Stimulated activated CD4-positive, alpha-beta T cell treated with anti-CD3 and anti-CD28 coated beads, TNF-alpha, amount 100 ng/mL, for 24 hours (primary cell): ENCODE measurements at places on chromosomes 13 and 19.

DNA sequence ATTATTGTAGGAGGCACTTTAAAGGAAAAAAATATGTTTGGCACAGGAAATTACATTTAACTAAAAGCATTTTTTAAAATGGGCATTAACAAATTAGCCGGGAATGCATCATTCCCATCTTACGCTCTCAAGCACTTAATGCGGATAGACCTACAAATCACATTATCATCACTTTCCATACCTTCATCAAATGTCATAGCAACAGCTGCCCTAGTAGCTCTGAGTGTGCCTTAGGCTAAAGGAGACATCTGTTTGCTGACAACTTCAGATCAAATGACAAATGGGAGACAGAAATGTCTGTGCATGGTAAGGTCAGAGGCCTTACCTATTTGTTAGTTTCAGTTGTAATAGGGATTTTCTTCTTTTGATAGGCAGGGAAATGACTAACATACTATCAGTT lies 773.2 kb upstream of the SLC10A2 start:
- no peak for DNase-seq

DNA sequence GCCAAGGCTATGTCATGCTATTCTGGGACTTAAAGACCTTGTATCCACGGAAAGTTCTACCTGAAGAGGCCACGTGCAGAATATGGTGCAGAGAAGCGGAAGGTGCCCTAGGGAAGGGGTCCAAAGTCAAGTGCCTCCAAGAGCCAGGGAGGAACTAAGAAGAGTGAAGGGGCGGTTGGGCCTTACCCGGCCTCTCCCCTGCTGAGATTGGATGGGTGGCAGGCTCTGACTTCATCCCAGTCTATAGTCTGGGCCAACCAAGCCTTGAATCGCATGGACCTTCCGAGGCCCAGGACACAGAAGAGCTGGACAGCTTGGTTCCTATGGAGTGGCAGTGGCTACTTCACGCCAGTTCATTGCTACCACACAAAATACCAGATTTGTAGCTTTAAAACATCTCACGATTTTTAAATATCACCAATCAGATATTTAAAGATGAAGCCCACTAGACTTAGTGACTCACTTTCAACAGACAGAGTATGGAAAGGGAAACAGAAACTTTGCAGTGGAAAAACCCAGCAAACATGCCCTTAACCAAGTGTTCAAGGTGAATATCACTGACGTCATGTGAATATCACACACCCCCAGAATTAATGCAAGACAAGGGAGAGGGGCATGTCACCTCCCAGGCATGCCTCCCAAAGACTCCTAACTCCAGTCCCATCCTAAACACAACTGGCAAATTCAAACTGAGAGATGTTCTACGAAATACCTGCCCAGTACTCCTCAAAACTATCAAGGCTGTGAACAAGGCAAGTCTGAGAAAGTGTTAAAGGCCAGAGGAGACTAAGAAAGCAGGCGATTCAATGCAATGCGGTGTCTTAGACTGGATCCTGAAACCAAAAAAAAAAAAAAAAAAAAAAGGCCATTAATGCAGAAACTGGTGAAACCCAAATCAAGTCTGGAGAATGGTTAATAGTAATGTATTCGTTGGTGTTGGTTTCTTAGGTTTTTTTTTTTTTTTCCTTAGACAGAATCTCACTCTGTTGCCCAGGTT lies 10.2 kb downstream of the C19orf12 start:
- no peak for DNase-seq

GRCh38 chr19:28218728-28219127 lies 994.2 kb downstream of the UQCRFS1 start:
- no peak for DNase-seq

GRCh38 chr13:28636069-28636468 lies 22.9 kb upstream of the POMP start:
- no peak for DNase-seq

- DNase-seq: no peak
Observed at GRCh38 chr13:110322126-110322827, 15.2 kb downstream of the COL4A2 start.

DNA sequence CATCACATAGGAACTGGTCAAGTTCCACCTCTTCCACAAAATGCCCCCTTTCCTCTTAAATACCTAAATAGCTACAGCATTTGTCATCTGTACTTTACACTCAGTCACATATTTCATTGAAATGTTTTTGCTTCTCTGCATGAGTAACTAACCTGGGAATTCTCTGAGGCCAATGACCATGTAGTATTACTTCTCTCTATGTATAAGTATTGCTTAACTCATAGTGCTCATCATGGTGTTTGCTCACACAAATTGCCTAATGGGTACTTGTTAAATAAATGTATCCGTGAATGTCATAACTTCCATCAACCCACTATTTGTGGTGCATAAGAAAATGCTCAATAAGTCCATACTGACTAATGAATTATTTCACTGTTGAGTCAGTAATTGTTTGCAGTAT lies 115.5 kb downstream of the FGF14 start:
- DNase-seq: no peak

GRCh38 chr19:8456064-8456463 lies 11.3 kb downstream of the HNRNPM start:
- DNase-seq: no peak
